ENCODE measurements at places on chromosomes 2 and 18.

DNA sequence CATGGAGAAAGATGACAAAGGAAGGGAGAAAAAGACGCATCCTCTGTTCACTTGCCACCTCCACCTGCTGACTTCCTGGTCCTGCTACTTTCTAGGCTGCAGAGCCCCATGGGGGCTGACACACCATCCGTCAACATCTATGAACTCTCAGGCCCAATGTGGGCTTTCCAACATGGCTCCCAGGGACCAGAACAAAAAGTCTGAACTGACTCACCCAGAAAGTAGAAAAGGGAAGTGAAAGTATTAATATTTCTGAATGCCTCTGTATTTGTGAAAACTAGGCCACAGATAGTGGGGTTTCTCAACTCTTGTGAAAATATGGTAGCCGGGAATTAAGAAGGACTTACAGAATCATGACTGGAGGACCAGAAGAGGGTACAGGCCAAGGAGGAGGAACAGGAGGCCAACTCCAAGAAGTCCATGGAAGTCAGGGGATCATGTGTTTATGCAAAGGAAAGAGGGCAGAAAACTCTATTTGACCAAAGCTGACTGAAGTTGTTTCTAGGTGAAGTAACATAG, 123.1 kb upstream of the CAB39 start:
- no peak for DNase-seq

- DNase-seq = no peak
Observed at GRCh38 chr2:143698888-143699570, 569.8 kb downstream of the ARHGAP15 start.

DNA sequence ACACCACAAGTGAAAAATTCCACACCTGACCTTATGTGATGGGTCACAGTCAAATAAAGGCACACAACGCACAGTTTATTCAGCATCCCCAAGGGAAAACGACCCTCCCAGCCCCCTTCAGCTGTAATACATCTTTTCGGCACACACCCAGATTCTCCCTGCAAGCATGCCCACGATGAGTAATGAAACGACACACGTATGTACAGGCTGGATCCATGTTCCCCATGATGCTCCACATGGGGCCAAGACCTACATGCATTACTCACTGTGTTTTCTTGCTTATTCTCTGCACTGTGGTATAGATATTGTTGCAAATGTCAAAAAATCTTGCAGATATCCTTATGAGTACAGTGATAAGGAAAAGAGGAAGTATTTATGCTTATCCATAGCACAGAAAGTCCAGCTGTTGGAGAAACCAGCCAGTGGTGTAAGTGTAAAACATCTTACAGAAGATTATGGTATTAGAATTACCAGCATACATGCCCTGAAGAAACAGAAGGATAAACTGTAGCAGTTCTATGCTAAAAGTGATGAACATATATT, 32.5 kb upstream of the SGPP2 start:
- no peak for DNase-seq

- DNase-seq = no peak
Observed at GRCh38 chr2:113038291-113038690, 14.4 kb downstream of the IL36B start.

DNA sequence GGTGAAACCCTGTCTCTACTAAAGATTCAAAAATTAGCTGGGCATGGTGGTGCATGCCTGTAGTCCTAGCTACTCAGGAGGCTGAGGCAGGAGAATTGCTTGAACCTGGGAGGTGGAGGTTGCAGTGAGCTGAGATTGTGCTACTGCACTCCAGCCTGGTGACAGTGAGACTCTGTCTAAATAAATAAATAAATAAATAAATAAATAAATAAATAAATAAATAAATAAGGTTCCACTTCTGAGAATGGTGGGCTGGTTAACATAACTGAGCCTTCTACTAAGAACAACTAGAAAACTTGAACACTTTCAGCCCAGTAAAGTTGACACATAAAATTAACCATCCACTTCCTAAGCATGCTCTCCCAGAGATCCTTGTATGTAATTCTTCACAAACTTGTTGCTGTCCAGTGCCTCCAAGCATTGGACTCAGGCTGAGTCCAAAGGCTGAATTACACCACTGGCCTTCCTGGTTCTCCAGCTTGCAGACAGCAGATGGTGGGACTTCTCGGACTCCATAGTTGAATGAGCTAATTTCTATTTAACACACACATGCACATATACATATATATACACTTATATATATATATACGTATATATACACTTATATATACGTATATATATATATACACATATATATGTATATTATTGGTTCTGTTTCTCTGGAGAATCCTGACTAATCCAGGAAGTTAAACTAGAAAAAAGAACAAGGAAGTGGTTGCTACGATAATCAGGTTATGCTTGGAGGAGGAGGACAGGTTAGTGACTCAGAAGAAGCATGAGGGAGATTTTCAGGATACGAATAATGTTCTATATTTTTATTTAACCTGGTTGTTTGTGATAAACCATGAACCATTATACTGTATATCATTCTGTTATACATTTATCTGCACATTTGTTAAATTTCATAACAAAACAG, 348.8 kb downstream of the METTL4 start:
- no peak for DNase-seq

GRCh38 chr18:400456-400855, 100.0 kb downstream of the COLEC12 start:
- no peak for DNase-seq

DNA sequence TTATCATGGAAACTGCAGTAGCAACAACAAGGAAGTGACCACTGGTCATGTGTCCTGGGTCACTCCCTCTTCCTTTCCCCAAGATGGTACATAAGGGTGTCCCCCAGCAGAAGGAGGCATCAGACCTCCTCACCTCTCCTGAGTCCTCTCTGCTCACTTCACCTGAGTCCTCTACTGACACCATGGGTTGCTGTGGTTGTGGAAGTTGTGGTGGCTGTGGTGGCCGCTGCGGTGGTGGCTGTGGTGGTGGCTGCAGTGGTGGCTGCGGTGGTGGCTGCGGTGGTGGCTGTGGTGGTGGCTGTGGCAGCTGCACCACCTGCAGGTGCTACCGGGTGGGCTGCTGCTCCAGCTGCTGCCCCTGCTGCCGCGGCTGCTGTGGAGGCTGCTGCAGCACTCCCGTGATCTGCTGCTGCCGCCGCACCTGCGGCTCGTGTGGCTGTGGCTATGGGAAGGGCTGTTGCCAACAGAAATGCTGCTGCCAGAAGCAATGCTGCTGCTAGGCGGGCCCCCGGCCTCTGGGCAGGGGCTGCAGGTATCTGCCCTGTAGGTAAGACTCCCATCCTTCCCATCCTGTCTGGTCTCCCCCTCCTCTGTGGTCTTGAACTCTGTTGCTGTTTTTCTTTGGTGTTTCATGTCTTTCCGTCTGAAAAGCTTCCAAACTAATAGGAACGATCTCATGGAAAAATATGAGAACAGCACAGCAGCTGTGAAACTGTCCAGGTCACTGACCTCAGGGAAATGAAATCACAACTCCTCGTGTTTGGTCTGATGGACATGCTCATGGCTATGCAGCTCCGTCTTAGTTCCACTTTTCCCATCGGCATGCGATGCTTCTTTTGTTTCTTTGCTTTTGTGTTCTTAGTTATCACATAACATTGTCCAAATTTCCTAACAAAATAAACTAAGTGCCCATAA, at the start of gene SCYGR4:
Gene SCYGR4 (plus strand): TSS at position 183 of the 915 bp plus-strand sequence. CDS start 0 bp downstream, at position 183.
- no peak for DNase-seq

GRCh38 chr2:63576546-63576945, 11.7 kb downstream of the WDPCP start:
- no peak for DNase-seq

- DNase-seq = no peak
Observed at GRCh38 chr2:133360190-133360589, 208.1 kb downstream of the NCKAP5 start.

- DNase-seq = peak; percentile 55
Observed at GRCh38 chr18:2337552-2338141, 233.7 kb downstream of the METTL4 start.

DNA sequence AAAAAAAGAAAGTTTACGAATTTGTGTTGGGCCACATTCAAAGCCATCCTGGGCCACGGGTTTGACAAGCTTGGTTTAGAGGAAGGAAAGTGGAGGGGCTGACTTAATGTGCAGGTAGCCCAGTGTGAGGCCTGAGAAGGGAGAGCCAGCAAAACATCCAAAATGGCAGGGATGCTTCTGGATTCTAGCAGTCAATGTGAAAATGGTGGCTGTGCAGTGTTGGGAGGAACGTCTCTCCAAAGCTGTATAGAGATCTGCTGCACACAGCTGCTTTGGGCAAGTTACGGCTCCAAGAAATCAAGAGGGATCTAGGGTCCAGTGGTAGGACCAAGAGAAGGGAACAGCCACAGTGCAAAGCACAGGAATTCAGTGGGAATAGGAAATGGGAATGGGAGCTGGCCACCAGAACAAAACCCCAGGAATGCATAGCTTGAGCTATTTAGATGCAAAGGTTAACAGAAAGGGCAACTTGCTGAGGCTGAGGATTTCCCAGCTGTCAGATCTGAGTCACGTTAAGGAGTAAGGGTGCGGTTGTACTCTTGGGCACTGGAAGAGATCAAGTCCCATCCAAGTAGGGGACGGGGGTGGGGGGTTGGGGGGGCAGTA, 70.6 kb downstream of the B3GNT2 start:
- DNase-seq = no peak

DNA sequence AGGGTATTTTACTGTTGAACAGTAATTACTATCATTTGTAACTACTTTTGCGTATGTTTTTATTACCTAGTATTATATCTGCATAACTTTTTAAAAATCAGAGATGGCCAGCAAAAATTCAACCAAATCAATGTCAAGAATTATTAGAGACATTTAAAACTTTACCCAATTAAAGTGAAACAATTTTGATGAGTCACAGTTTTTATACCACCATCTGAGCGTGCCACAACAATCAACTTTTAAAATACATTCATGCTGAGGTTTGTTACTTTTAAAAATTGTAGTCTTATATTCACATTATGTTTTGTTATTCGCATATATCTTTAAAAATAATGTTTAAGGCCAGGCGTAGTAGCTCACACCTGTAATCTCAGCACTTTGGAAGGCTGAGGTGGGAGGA, 114.9 kb downstream of the RTN4 start:
- no peak for DNase-seq

GRCh38 chr2:102795641-102796040, 33.8 kb downstream of the TMEM182 start:
- no peak for DNase-seq

DNA sequence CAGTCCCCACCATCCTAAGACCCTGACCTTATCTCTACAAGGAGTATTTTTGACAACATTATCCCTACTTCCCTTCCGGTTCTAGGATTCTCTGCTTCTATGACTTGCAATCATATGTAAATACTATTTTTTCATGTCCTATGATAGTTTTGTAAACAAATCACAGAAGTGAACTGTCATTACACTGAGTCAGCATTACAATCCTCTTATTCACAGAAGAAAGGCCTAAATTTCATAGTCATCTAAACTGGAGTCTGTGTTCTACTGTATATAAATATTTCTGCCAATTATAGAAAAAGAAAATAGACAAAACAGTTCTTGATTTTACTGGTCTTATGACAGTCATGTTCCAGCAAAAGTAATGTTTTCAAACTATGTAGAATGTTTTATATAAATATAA, 265.1 kb downstream of the NCKAP5 start:
- DNase-seq = no peak

GRCh38 chr2:173524256-173524955, 169.7 kb downstream of the CDCA7 start:
- no peak for DNase-seq

DNA sequence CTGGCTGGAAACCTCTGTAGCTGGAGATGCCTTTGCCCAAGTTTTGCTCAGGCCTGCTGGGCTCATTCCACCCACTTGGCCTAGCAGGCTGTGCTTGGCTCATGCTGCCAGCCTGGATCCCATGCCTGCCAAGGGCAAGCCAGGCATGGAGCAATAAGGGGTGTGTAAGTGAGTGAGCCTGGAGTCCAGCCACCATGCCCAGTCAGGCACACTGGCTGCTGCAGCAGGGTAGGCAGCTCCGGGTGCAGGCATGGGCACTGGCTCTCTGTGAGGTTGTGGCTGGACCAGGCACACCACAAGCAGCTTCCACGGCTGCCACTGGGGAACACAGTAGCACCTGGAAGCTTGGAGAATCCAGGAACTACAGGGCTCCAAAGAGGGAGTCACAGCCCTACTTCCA, 147.7 kb upstream of the HS6ST1 start:
- no peak for DNase-seq

- DNase-seq = no peak
Observed at GRCh38 chr2:75810611-75811330, 100.1 kb upstream of the GCFC2 start.

GRCh38 chr18:35443847-35444246, 53.9 kb downstream of the INO80C start:
- no peak for DNase-seq

DNA sequence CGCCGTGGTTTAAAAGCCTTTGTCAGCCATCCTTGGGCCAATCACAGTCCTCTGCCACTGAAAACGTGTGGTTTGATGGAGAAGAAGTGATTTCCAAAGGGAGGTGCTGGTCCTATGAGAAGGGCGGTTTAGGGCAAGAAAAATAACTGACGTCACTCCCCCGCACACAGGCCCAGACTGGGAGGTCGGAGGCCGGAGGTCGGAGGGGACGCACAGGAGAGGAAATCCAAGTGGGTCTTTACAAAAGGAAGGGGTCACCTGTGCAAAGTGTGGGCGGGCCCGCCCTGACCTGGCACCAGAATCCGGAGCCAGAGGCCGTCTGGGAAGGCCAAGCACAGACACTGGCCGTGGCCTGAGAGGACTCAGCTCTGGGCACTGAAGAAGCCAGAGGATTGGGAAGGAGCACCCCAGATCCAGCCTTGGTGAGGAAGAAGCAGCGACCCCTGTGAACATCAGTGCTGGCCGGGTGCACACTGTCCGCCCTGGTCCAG, 18.0 kb upstream of the KCNG2 start:
- no peak for DNase-seq

- DNase-seq = no peak
Observed at GRCh38 chr2:175677880-175678279, 324.2 kb downstream of the LNPK start.

DNA sequence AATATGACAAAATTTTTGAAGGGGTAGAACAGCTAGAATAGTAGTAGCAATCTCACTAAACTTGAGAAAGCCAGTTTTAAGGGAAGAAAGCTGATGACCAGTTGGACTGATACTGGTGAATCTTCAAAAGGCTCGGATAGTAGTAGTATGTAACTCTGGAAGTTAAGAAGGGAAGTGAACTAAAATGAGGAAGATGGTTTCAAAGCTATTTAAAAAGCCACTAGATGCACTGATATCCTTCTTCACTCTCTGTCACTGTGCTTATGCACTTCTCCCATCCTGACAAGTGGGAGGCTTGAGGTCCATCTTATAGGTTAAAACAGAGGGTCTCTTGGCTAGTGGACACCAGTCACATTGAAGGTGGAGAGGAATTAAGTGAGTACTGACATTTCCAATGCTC, 141.1 kb downstream of the NCOA1 start:
- no peak for DNase-seq

- DNase-seq = no peak
Observed at GRCh38 chr2:41717839-41718238, 330.0 kb upstream of the PKDCC start.

Measured in activated CD4-positive, CD25-positive, alpha-beta regulatory T cell treated with anti-CD3 and anti-CD28 coated beads, Interleukin-2, amount 50 U/mL, for 72 hours (primary cell).